ENCODE measurements at places on chromosomes 1 and 21. TPM values are rescaled to one million over a fixed set of nuclear protein-coding genes. Genes with fewer than 3 reads are reported as not detected.

The BMP8B gene
- not detected for total RNA-seq

The NR1I3 gene
- total RNA-seq: not detected

The LCE2C gene
- not detected for total RNA-seq

The DDI2 gene
- 13.4 TPM for total RNA-seq

The APCS gene
- total RNA-seq: not detected

The PCP4 gene
- not detected for total RNA-seq

The AHDC1 gene
- total RNA-seq: 2.0 TPM

The ALPL gene
- 0.56 TPM for total RNA-seq

The GLIS1 gene
- 0.28 TPM for total RNA-seq

The KIRREL1 gene
- 64.7 TPM for total RNA-seq

The TSPAN1 gene
- total RNA-seq: 0.18 TPM

The AMPD1 gene
- total RNA-seq: not detected

The KIF14 gene
- total RNA-seq: 10.8 TPM

The PDPN gene
- not detected for total RNA-seq

The ERICH3 gene
- not detected for total RNA-seq

The RSRP1 gene
- total RNA-seq: 71.0 TPM

The ANKRD45 gene
- total RNA-seq: not detected

The RNF223 gene
- not detected for total RNA-seq

The SLAMF8 gene
- total RNA-seq: not detected

The KDF1 gene
- not detected for total RNA-seq

The SLC44A5 gene
- total RNA-seq: under 0.01 TPM
